ENCODE measurements at places on chromosomes 4 and X. TPM values are rescaled to one million over a fixed set of nuclear protein-coding genes. Genes with fewer than 3 reads are reported as not detected.

DNA sequence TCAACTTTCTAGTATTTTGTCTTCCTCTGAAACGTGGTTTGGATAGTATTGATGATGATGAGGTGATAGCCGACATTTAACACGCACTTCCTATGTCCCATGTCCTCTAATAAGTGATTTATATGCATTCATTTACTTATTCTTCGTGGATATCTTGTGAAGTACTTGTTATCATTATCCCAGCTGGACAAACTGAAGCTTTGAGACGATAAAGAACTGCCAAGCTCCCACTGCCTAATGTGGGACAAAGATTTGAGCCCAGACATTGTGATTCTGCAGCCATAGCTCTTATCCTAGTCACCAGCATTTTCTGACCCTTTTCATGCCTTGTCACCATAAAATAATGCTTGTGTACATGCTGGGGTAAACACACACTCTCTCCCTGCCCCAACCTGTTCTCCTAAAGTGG is 92.5 kb downstream of the RAPGEF2 start:
- DNase-seq, result no peak

The SPIN4 gene
- polyA plus RNA-seq, result 23.0 TPM

DNA sequence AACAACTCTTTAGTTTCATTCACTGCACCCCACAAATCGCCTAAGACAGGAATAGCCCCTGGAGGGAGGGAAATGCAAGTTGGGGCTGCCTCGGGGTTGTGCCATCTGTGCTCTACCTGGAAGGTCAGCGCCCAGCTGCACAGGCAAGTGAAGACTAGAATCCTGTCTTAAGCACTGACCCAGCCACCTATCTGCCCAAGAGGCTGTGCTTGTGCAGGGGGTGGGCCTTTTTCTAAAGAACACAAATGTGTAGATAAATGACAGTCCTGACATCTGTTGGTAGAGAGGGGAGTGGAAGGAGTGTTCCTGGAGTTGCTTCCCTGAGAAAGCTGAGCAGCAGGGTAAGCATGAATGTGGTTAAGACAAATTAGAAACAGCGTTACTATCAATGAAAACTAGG is 15.7 kb downstream of the ZNF518B start:
- no peak for DNase-seq

The GAGE1 gene
- polyA plus RNA-seq, result not detected

DNA sequence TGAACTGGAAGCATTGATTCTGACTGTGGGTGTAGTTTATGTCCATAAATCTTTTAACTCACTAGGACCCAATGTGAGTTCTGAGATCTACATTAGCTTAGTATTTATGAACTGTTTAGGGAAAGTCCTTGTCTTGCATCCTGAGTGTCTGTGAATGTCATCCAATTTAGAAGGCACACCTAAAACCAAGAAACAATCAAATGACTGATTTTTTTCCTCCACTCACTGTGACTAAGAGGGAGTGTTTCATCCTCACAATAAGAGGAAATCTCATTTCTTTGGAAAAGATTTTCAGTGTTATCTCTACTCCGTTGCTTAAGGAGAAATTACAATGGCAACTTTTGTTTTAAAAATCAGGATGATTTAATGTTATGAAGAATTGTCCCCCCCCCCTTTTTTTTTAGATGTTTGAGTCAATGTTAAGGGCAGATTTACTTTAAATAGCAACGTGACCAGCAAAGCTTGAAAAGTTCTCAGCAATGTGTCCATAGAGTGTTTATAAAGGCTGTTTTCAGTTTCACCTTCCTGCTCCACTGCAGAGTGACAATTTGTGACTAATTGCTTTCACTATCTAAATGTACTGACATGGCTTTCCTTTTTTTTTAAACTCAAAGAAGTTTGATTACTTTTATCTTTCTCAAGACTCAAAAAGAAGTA is 173.0 kb downstream of the SPCS3 start:
- no peak for DNase-seq

DNA sequence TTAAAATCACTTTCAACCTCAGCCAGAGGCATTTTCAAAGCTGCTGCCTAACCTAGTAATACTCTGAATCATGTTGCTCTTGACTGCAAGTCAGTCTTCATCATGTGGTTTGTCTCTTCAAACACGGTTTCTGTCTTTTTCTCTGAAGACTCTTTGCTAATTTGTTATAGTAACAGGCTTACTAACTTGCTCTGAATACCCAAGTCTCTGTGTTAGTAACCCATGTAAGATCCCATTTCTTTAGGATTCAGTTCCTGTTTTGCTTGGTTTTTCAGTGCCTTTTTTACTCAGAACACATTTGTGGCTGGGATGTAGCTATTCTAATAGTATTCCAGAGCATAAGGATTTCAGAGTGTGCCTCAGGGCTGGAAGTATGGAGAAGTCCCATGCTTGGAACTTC is 1450.6 kb upstream of the IGFBP7 start:
- no peak for DNase-seq

DNA sequence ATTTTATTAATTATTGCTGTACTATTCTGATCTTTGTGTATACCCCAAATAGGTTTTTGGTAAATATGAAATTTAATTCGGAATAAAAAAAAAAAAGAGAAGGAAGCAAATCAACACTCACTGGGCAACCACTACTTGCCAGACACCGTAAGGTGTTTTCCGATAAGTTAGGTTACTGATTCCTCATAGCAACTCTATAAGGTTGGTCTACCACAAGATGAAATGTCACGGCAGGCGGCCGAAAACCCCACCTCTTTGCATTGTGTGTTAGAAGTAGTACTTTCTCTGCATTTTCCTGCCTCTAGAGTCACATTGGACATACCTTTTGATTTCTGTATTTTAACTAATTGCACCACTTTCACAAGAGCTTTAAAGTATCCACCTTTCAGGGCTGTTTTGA is 44.5 kb upstream of the RASGEF1B start:
- no peak for DNase-seq

- no peak for DNase-seq
Observed at GRCh38 chr4:133151691-133152329, 2.7 kb downstream of the PCDH10 start.

The FREM3 gene
- polyA plus RNA-seq, result 0.14 TPM

DNA sequence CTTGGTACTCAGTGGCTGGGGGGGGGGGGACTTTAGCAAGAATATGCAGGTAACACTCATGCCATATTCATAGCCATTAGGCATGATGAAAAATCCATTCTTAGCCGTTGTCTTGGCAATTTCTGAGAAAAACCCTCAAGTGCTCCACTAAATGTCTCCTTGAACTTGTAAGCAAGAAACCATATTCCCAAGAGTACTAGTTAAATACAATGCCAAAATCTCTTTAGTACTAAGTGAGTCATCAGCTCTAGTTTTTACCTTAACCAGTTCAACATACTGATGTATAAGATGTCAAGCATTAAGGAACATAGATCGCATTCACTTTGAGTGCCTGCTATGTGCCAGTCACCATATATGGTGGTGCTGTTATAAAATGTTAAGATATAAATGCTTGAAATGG is 27.5 kb downstream of the UBE2D3 start:
- no peak for DNase-seq

The SSX4 gene
- not detected for polyA plus RNA-seq

The DUSP9 gene
- 50.7 TPM for polyA plus RNA-seq

DNA sequence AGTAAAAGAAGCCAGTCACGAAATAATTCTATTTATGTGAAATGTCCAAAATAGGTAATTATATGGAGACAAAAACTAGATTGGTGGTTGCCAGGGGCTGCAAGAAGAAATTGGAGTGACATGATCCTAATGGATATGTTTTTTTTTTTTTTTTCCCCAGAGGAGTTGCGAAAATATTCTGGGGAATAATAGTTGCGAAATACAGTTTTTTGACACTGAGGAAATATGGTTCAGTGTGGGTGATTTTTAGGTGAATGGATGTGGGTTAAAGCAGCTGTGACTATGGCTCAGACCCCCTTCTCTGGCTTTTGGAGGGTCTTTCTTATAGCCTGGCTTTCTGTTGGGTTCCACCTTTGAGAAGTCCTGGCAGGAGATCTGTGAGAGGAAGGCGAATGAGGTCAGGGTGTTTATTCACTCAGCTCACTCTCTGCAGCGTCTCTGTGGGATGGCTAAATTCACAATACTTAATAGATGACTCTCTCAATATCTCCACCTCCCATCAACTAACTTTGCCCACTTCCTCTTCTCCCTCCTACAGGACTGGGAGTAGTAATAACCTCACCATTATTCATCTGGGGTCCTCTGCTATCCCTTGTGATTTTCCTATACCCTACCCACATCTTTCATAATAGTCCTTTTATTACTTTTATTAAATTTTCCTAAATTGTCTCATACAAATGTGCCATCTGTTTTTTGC is 15.3 kb upstream of the RAB9B start:
- DNase-seq, result no peak

DNA sequence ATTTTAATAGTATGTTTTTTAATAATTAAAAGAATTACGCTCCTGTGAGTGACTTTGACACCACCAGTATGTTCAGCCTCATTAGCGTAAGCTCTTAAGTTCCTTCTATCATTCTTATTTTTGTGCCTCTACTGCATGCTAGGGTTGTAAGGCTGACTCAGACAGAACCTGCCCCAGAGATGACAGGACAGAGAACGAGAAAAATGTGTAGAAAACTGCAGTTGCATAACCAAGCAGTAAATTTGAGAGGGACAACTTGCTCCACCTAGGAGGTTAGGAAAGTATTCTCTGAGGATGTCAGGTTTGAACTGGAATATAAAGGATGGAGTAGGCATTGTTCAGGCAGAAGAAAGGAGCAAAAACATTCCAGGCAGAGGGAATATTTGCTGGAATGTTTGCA is 98.7 kb downstream of the NFKB1 start:
- no peak for DNase-seq

GRCh38 chrX:41922431-41923151 is 763 bp downstream of the CASK start:
- no peak for DNase-seq

DNA sequence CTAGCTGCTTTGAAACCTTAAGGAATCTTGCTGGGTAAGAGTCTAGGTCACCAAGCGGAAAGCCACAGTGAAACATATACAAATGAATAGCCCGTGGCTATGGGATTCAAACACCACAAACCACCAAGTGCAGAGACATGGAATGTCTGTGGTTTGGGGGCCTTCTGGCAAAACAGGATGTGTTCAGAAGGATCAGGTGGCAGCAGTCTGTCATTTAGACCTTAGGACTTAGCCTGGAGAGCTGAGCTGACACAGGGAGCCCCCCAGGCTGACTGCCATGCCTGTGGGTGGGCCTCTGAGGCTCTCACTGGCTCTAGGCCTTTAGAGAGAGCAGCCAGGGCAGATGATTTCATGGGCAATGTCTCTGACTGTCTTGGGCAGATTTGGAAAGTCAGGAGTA is 225.6 kb downstream of the FBXW7 start:
- DNase-seq, result no peak

DNA sequence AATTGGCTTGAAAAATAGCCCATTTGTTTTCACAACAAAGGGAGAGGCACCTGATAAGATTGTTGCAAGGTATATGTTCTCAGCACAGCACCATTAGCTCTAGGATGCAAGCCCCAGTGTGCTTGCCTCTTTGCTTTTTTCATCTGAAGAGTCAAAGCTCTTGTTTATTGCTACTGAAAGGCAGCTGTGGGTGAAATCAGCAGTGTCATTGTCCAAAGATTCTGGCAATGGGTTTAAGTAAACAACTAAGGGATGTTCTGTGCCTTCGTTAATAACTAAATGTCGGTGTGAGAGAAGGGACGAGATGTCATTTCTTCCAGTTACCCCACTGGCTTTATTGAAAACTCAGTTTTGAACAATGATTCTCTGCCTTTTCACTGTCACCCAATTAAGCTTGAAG is 567.7 kb downstream of the KCNIP4 start:
- no peak for DNase-seq

- no peak for DNase-seq
Observed at GRCh38 chr4:109730619-109731545, 1.0 kb upstream of the PLA2G12A start.

The EDA gene
- 6.6 TPM for polyA plus RNA-seq

GRCh38 chrX:48508400-48509244 is at the start of gene PORCN:
Gene PORCN (plus strand): TSS chrX:48508992. CDS start chrX:48509821, 829 bp downstream.
- no peak for DNase-seq

- DNase-seq, result no peak
Observed at GRCh38 chrX:103817502-103817901, 14.6 kb downstream of the RAB9B start.

GRCh38 chrX:39645178-39645895 is 452.4 kb downstream of the BCOR start:
- DNase-seq, result peak; percentile 59

The CLDN24 gene
- polyA plus RNA-seq, result not detected

GRCh38 chr4:140152013-140152703 is 1.8 kb downstream of the MAML3 start:
- peak; percentile 54 for DNase-seq

The TLR6 gene
- polyA plus RNA-seq, result 1.00 TPM

- DNase-seq, result no peak
Observed at GRCh38 chrX:107662824-107663223, 34.5 kb downstream of the PRPS1 start.

GRCh38 chrX:24839331-24839730 is 145.6 kb downstream of the POLA1 start:
- DNase-seq, result no peak

DNA sequence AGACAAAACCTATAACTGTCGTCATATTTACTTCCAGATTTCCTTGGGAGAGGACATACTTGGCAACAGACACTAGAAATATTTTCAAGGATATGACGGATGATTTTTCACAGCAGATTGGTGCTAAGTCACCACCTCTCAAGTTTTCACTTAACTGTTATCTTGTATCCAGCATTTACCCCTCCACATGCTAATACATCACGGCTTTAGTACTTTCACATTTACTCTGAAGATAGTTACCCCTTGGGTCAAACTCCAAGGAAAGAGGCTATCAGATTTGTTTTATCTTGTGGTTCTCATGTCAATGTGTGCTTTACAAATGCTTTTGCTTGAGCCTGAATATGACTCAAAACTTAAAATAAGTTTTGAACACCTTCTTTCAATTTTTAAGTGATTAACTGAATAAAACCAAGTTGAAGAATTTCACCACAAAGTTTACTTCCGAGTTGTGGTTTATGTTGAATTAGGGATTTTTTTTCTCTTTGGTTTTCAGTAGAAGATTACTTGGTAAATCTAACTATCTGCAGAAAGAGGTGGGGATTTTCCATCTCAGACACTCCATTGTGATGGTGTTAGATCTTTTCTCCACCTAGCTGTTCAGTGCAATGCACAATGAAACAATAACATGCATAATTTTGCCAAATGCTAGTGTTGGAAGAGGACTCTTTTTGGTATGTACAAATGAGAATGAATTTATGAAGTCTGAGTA is 75.4 kb upstream of the FAT1 start:
- no peak for DNase-seq

The UGT8 gene
- polyA plus RNA-seq, result 66.4 TPM

GRCh38 chr4:128579154-128579853 is 230.2 kb upstream of the JADE1 start:
- DNase-seq, result no peak

DNA sequence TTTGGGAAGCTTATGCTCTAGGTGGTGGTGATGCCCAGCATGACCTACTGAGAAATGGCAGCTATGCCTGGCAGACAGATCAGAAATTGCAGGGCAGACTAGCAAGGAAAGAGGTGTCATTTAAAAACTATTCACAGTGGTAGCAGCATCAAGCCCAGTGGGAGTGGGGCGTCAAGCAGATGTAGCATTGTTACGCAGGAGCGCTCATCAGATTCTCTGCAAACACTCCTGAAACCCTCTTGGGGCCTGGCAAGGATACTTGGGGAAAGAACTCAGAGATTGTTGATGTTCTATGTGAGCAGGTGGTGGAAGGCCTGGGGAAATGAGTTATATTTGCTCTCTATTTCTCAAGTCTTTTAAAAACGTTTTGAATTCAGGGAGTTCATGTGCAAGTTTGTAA is 437.6 kb downstream of the RAPGEF2 start:
- no peak for DNase-seq

- DNase-seq, result no peak
Observed at GRCh38 chrX:10121787-10122186, 35.0 kb upstream of the CLCN4 start.

The SUPT20HL2 gene
- not detected for polyA plus RNA-seq

The CLDN2 gene
- polyA plus RNA-seq, result 57.6 TPM

All from right renal pelvis (tissue), 4 donors.